Immature natural killer cell (primary cell): ENCODE measurements at places on chromosomes 1 and 21. TPM values are rescaled to one million over a fixed set of nuclear protein-coding genes. Genes with fewer than 3 reads are reported as not detected.
A peak's percentile ranks its signal among the peaks of the same experiment; 100 is the strongest.

DNA sequence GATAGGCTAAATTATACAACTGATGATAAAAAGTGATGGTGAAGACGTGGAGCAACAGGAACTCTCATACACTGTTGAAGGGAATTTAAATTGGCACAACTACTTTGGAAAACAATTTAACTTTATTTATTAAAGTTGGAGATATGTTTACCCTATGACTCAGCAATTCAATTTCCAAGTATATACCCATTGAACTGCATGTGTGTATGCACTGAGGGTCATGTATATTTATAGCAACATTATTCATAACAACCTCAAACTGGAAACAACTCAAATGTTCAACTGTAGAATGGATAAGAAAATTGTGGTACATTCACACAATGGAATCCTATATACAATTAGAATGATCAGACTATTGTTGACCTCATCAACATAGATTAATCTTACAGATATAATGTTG is 16.5 kb upstream of the BCAS2 start:
- no peak overlapping the region for H3K4me3 ChIP-seq
- no peaks in the 10 kb centered on the region for H3K4me1 ChIP-seq
- DNase-seq, result no peak
- H3K36me3 ChIP-seq, result peaks cover 3% of the 10 kb centered on the region
- no peak overlapping the region for H3K27ac ChIP-seq
- peaks cover 3% of the 10 kb centered on the region for H3K27me3 ChIP-seq

GRCh38 chr1:171258429-171258828 is 10.1 kb downstream of the FMO1 start:
- no peak overlapping the region for H3K27ac ChIP-seq
- H3K36me3 ChIP-seq, result no peaks in the 10 kb centered on the region
- no peak for DNase-seq
- no peaks in the 10 kb centered on the region for H3K4me1 ChIP-seq

GRCh38 chr1:242568666-242569065 is 44.2 kb upstream of the PLD5 start:
- peaks cover 3% of the 10 kb centered on the region for H3K27me3 ChIP-seq
- H3K4me3 ChIP-seq, result no peak overlapping the region
- no peak for DNase-seq
- no peaks in the 10 kb centered on the region for H3K36me3 ChIP-seq
- H3K27ac ChIP-seq, result no peak overlapping the region
- H3K4me1 ChIP-seq, result no peaks in the 10 kb centered on the region

DNA sequence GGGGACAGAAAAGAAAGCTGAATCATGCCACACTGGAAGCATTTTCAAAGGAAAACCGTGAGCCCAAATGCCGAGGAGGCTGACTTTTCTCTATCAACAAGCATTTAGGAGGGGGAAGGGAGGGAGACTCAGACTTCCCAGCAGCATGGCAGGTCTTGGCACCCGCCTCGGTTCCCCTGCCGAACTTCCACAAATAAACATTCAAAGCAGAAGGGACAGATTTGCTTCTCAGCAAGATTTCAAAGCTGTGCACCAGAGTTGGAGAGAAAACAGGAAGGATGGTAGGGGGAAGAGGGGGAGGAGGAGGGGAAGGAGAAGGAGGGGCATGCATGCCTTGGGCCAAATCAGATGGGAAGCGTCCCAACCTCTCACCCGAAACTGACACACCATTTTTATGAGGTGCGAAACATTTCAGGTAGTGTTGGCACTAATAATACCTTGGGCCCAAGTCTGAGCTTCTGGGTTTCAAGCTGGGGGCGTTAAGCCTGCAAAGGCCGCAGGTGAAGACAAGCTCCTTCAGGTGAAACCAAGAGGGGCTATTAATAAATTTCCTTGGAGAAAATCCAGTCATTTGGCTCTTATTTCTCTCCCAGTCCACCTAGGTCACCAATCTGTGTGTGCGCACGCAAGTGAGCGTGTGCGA is 26.4 kb downstream of the ABCA4 start:
- H3K36me3 ChIP-seq, result no peaks in the 10 kb centered on the region
- no peak for DNase-seq

- no peak for DNase-seq
- H3K27ac ChIP-seq, result no peak overlapping the region
- H3K4me1 ChIP-seq, result no peaks in the 10 kb centered on the region
- H3K4me3 ChIP-seq, result no peak overlapping the region
Observed at GRCh38 chr1:190277107-190277506, 200.6 kb downstream of the BRINP3 start.

DNA sequence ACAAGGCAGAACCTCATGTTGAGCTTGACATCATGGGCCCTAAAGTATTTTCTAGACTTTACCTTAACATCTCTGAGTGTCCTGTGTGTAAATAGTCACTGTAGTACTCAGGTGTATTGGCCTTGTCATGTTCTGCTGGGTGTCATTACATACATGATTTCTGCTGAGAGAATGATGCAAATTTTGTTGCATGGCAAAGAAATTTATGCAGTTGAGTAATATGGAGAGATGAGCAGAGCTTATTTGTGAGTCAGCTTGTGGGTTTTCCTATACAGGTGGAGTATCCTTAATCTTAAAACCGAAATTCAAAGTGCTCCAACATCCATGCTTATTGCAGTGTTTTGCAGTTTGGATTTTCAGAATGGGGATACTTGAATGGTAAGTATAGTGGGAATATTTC is 36.6 kb downstream of the RGL1 start:
- no peaks in the 10 kb centered on the region for H3K36me3 ChIP-seq
- H3K4me1 ChIP-seq, result peaks cover 11% of the 10 kb centered on the region
- no peak for DNase-seq
- H3K4me3 ChIP-seq, result no peak overlapping the region
- H3K27me3 ChIP-seq, result no peaks in the 10 kb centered on the region
- no peak overlapping the region for H3K27ac ChIP-seq

C1orf53 gene
- 2.1 TPM for polyA plus RNA-seq

KIAA1614 gene
- not detected for polyA plus RNA-seq

DNA sequence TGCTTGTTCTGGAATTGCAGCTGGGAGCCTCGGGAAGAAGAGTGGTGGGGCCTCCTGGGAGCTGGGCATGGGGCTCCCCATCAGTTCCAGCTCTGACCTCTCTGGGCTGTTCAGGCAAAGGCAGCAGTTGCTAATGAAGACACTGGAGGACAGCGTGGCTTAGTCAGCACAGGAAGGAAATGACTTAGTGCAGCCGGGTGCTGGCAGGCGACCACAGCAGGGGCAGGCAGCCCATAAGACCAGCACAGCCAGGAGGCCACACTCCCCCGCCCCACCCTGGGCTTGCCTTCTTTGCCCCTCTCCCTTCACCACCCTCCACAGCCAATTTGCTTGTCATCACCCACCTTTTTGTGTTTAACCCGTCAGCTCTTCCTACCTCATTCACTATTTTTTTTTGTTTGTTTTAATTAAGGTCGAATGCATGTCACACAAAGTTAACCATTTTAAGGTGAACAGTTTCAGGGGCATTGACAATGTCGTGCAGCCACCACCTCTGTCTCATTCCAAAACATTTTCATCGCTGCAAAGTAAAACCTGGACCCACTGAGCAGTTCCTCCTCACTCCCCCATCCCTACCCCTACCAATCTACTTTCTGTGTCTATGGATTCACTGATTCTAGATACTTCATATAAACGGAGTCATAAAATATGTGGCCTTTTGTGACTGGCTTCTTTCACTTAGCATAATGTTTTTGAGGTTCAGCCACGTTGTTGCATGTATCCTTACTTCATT is 10.9 kb downstream of the OLIG2 start:
- peaks cover 7% of the 10 kb centered on the region for H3K27me3 ChIP-seq
- peaks cover 27% of the 10 kb centered on the region for H3K4me1 ChIP-seq
- H3K36me3 ChIP-seq, result no peaks in the 10 kb centered on the region
- H3K4me3 ChIP-seq, result peak overlapping the region; percentile 73

DNA sequence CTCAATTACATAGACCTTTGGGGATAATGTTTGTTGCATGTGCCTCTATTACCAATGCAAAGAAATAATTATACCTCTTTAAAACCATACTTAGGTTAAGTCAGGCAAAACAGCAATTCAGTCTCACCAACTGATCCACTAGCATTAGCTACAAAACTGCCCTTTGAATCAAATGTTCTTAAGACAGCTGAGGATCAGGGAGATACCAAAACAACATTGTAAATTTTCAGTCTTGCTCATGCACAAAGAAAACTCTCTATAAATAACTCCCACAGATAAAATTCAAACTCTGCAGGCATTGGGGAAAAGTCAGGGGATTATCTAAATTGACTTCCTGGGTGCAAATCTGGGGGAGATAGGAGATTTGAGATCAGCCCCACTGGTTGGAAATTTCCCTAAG is 100.9 kb upstream of the DPT start:
- H3K4me3 ChIP-seq, result no peak overlapping the region
- no peaks in the 10 kb centered on the region for H3K27me3 ChIP-seq
- peaks cover 27% of the 10 kb centered on the region for H3K4me1 ChIP-seq
- DNase-seq, result no peak
- H3K27ac ChIP-seq, result no peak overlapping the region
- no peaks in the 10 kb centered on the region for H3K36me3 ChIP-seq

- no peak overlapping the region for H3K4me3 ChIP-seq
- no peak overlapping the region for H3K27ac ChIP-seq
- H3K36me3 ChIP-seq, result no peaks in the 10 kb centered on the region
- peaks cover 9% of the 10 kb centered on the region for H3K27me3 ChIP-seq
Observed at GRCh38 chr1:33410091-33410701, 20.7 kb downstream of the PHC2 start.
